ENCODE measurements at places on chromosomes 3 and 15. TPM values are rescaled to one million over a fixed set of nuclear protein-coding genes. Genes with fewer than 3 reads are reported as not detected.

DNA sequence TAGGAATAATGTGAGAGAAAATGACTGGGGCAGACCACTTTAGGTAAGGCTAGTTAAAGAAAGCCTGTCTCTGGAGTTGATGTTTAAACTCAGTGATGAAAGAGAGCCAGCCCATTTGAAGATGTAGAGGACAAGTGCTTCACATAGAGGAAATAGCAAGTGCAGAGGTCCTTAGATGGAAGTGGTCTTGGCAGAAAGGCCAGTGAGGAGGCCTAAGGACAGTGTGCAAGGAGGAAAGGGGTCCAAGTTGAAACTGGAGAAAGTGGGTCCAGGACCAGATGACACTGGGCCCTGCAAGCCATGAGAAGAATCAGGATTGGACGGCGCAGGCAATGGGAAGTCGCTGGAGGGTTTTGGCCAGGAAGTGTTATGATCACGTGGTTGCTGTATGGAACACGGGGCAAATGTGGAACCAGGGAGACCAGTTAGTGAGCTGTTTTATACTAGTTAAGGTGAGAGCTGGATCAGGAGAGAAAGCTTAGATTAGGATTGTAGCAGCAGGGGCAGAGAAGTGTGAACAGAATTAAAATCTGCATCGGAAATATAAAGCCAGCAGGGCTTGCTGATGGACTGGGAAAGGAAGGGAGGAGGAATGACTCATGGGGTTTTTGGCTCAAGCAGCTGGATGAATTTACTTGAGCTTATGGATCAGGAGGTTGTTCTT lies 48.0 kb upstream of the SCAANT1 start:
- H3K36me3 ChIP-seq, result no peaks in the 10 kb centered on the region
- H3K27ac ChIP-seq, result peak overlapping the region; percentile 15
- DNase-seq, result no peak
- H3K27me3 ChIP-seq, result no peaks in the 10 kb centered on the region
- peaks cover 32% of the 10 kb centered on the region for H3K4me1 ChIP-seq

DNA sequence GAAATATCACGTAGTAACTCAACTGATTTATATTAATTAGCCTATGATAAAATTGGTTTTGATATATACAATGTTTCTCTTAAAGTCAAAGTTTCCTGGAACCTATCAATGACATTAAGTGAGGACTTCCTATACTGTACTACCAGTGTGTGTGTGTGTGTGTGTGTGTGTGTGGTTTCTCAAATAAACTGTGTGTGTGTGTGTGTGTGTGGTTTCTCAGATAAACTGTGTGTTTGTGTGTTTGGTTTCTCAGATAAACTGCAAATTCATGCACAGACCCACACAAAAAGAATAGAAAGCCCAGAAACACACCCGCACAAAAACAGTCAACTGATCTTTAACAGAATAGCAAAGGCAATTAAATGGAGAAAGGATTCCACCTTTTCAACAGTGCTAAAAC lies 14.5 kb upstream of the WDR5B start:
- H3K36me3 ChIP-seq, result peaks cover 59% of the 10 kb centered on the region
- no peaks in the 10 kb centered on the region for H3K4me1 ChIP-seq
- H3K27me3 ChIP-seq, result no peaks in the 10 kb centered on the region
- no peak overlapping the region for H3K27ac ChIP-seq

GRCh38 chr3:105798381-105798934 lies 70.4 kb downstream of the CBLB start:
- H3K4me1 ChIP-seq, result peaks cover 44% of the 10 kb centered on the region
- H3K27ac ChIP-seq, result no peak overlapping the region
- H3K27me3 ChIP-seq, result no peaks in the 10 kb centered on the region
- H3K36me3 ChIP-seq, result peaks cover 20% of the 10 kb centered on the region
- no peak overlapping the region for H3K4me3 ChIP-seq

- no peaks in the 10 kb centered on the region for H3K4me1 ChIP-seq
- no peaks in the 10 kb centered on the region for H3K27me3 ChIP-seq
- no peak overlapping the region for H3K4me3 ChIP-seq
- no peaks in the 10 kb centered on the region for H3K36me3 ChIP-seq
- H3K27ac ChIP-seq, result no peak overlapping the region
- DNase-seq, result no peak
Observed at GRCh38 chr15:27707257-27707656, 391.9 kb downstream of the OCA2 start.

GRCh38 chr3:189446959-189447560 lies 184.1 kb upstream of the TP63 start:
- H3K4me1 ChIP-seq, result peaks cover 13% of the 10 kb centered on the region
- no peak overlapping the region for H3K4me3 ChIP-seq
- no peak overlapping the region for H3K27ac ChIP-seq
- no peaks in the 10 kb centered on the region for H3K27me3 ChIP-seq
- H3K36me3 ChIP-seq, result peaks cover 1% of the 10 kb centered on the region
- DNase-seq, result no peak

GRCh38 chr3:142613491-142613890 lies 17.3 kb downstream of the PLS1 start:
- H3K27me3 ChIP-seq, result no peaks in the 10 kb centered on the region
- H3K4me3 ChIP-seq, result no peak overlapping the region
- no peaks in the 10 kb centered on the region for H3K36me3 ChIP-seq
- H3K27ac ChIP-seq, result no peak overlapping the region
- no peaks in the 10 kb centered on the region for H3K4me1 ChIP-seq
- no peak for DNase-seq

DNA sequence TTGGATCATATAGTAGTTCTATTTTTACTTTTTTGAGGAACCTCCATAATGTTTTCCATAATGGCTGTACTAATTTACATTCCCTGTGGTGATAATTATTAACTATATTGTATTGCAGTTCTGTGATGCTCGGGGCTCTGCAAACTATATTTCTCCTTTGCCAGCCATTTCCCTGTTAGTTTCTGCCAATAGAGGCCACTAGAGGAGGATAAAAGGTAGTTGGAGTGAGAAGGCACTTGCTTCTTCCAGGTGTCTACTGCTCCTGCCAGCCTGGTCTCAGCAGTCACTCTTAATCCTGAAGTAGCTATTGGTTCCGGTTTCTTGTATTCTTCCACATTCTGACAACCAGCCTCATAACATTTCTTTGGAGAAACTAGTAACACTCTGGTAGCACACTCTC lies 233.9 kb upstream of the GBE1 start:
- no peak overlapping the region for H3K4me3 ChIP-seq
- no peaks in the 10 kb centered on the region for H3K36me3 ChIP-seq
- peaks cover 23% of the 10 kb centered on the region for H3K4me1 ChIP-seq
- DNase-seq, result no peak
- H3K27ac ChIP-seq, result no peak overlapping the region

- H3K27ac ChIP-seq, result no peak overlapping the region
- no peak for DNase-seq
- no peak overlapping the region for H3K4me3 ChIP-seq
- peaks cover 8% of the 10 kb centered on the region for H3K4me1 ChIP-seq
- no peaks in the 10 kb centered on the region for H3K27me3 ChIP-seq
Observed at GRCh38 chr3:78165876-78166275, 1126.0 kb downstream of the ROBO2 start.

DNA sequence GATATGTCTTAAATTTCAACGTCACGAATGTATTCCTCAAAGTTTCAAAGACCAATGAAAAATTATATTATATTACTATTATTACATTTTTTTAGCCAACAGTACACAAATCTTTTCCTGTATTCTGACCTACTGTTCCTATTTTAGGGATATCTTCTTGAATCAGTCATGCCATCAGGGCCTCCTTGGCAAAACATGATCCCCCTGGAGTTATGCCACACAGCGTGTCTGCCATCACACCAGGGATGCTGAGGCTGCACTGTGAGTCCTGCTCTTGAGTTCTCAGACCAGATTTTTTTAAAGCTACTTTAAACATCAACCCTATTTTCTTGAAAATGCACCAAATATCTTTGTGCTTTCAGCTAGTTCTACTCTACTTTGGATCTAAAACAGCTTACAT lies 425.9 kb upstream of the ZNF385D start:
- no peaks in the 10 kb centered on the region for H3K36me3 ChIP-seq
- DNase-seq, result no peak
- H3K27me3 ChIP-seq, result peaks cover 5% of the 10 kb centered on the region
- H3K4me3 ChIP-seq, result no peak overlapping the region
- no peak overlapping the region for H3K27ac ChIP-seq
- H3K4me1 ChIP-seq, result peaks cover 3% of the 10 kb centered on the region

DNA sequence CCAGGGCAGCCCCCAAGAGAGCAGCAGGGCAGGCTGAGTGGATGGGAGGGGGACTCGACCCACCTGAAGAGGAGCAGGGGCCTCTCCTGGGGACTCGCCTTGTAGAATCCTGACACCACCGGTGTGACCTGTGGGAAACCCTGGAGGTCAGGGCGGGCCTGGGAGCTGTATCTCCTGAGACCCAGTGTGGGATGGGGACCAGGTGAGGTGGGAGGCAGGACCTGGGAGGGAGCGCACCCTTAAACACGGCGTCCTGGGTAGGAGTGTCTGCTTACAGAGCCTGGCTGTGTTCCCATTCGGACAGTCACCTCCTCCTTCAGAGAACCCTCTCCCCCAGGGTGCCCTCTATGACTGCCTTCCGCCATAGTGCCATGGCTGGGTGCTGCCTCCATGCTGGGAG lies 27.1 kb downstream of the C15orf39 start:
- no peak overlapping the region for H3K27ac ChIP-seq
- peaks cover 19% of the 10 kb centered on the region for H3K27me3 ChIP-seq
- no peak for DNase-seq
- no peak overlapping the region for H3K4me3 ChIP-seq

DNA sequence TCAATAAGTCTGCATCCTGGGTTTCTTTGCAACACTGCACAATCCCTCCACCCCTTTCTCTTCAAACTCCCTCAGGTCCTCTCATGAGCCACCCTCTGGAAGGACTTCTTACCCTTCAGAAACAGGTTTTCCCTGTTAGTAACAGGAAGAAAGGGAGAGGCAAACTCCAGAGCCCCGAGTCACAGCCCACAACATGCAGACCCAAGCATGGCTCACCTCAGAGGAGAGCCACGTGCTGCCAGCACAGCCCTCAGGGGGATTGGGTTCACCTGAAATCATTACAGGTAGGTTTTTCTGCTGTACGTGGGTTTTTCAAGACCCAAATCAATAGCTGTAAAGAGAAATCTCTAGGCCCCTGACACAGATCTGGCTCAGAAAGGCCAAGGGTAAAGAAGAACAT lies 359.7 kb upstream of the ATP10A start:
- H3K4me1 ChIP-seq, result no peaks in the 10 kb centered on the region
- H3K36me3 ChIP-seq, result no peaks in the 10 kb centered on the region
- DNase-seq, result no peak
- no peak overlapping the region for H3K27ac ChIP-seq
- peaks cover 8% of the 10 kb centered on the region for H3K27me3 ChIP-seq

GRCh38 chr15:42679285-42680141 lies 57.4 kb downstream of the CDAN1 start:
- peaks cover 9% of the 10 kb centered on the region for H3K4me1 ChIP-seq
- H3K36me3 ChIP-seq, result peaks cover 5% of the 10 kb centered on the region
- no peaks in the 10 kb centered on the region for H3K27me3 ChIP-seq
- no peak for DNase-seq
- no peak overlapping the region for H3K4me3 ChIP-seq
- peak overlapping the region; percentile 1 for H3K27ac ChIP-seq

DNA sequence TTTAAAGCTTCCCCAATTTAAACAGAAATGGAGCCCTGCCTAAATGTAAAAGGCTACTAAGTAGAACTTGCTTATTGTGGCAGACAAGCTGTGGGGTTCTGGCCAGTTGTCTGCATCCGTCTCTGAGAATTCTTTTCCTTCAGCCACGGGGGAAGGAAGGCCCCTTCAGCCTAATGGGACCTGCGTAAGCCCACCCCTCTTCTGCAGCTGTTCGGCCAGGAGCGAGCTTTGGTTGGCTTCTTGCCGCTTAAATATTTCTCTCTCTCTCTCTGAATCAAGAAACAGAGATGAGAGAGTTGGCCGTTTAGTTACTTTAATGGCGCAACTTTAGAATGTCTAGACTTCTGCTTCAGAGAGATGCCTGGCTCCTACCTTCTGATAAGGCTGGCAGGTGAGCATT lies 151.7 kb upstream of the PROK2 start:
- DNase-seq, result no peak
- H3K4me1 ChIP-seq, result no peaks in the 10 kb centered on the region

DNA sequence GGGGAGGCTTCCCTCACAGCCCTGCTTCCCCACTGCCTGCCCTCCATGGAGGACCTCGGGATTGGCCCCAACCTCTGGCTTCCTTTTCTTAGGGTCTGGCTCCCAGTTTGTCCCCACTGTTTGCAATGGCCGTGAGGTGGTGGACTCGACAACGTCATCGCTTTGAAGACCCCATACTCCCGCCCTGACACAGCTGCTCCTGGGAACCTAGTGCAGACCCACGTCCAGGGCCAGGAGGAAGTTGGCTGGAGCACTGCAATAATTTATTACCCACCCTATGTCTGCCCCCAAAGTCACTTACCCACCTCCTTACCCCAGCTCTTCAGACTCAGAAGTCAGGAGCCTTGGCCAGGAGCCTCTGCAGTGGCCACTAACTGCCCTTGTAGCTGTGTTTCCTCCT lies 11.1 kb downstream of the GRM2 start:
- no peak overlapping the region for H3K4me3 ChIP-seq
- peaks cover 26% of the 10 kb centered on the region for H3K27me3 ChIP-seq
- no peaks in the 10 kb centered on the region for H3K4me1 ChIP-seq
- no peaks in the 10 kb centered on the region for H3K36me3 ChIP-seq

- DNase-seq, result no peak
- no peaks in the 10 kb centered on the region for H3K4me1 ChIP-seq
- no peak overlapping the region for H3K4me3 ChIP-seq
- no peaks in the 10 kb centered on the region for H3K36me3 ChIP-seq
- no peak overlapping the region for H3K27ac ChIP-seq
- no peaks in the 10 kb centered on the region for H3K27me3 ChIP-seq
Observed at GRCh38 chr15:54298396-54298795, 320.2 kb downstream of the UNC13C start.

- no peak for DNase-seq
- H3K27ac ChIP-seq, result no peak overlapping the region
- no peaks in the 10 kb centered on the region for H3K36me3 ChIP-seq
- no peak overlapping the region for H3K4me3 ChIP-seq
- peaks cover 21% of the 10 kb centered on the region for H3K27me3 ChIP-seq
Observed at GRCh38 chr3:16866571-16866970, 18.2 kb upstream of the PLCL2 start.

DNA sequence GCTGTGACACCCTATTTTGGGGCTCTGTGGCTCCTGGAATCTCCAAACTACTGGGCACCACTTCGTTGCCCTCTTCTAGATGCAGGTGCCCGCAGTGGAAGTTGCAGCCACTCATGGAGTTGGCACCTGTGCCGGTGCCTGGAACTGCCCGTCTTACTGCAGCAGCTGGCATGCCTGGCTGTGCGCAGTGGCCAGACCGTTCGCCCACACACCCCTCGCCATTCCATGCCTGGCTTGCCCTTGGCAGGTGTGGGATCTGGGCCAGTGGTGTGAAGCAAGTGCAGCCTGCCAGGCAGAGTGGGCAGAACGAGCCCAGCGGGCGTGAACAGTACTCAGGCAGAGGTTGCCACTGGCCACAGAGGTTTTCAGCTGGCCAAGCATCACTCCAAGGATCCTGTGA lies 1286.7 kb downstream of the ROBO1 start:
- no peak overlapping the region for H3K27ac ChIP-seq
- H3K36me3 ChIP-seq, result peaks cover 3% of the 10 kb centered on the region
- no peaks in the 10 kb centered on the region for H3K27me3 ChIP-seq
- no peak for DNase-seq
- no peaks in the 10 kb centered on the region for H3K4me1 ChIP-seq

GRCh38 chr3:117563063-117563462 lies 853.5 kb downstream of the TUSC7 start:
- DNase-seq, result no peak
- H3K36me3 ChIP-seq, result no peaks in the 10 kb centered on the region
- no peaks in the 10 kb centered on the region for H3K27me3 ChIP-seq
- H3K4me1 ChIP-seq, result peaks cover 3% of the 10 kb centered on the region
- no peak overlapping the region for H3K4me3 ChIP-seq
- H3K27ac ChIP-seq, result no peak overlapping the region

CHRD gene
- total RNA-seq, result 6.4 TPM

FAM3D gene
- 0.16 TPM for total RNA-seq

PRR20G gene
- not detected for total RNA-seq

FHIT gene
- total RNA-seq, result 18.3 TPM

ZFAND6 gene
- total RNA-seq, result 85.2 TPM

IQCF5 gene
- not detected for total RNA-seq

IL5RA gene
- not detected for total RNA-seq

Data from mesothelial cell of epicardium (in vitro differentiated cells).